ENCODE measurements at places on chromosomes 2 and 18.

- DNase-seq: peak; percentile 10
Measured at GRCh38 chr2:186059096-186059495, 320.5 kb downstream of the FSIP2 start.

- DNase-seq: no peak
Measured at GRCh38 chr2:174840436-174840835, 76.2 kb upstream of the CHRNA1 start.

GRCh38 chr18:66682855-66683322 lies 79.0 kb upstream of the CDH19 start:
- no peak for DNase-seq

GRCh38 chr2:216774620-216775019 lies 79.3 kb upstream of the IGFBP5 start:
- DNase-seq: peak; percentile 35

GRCh38 chr18:7878265-7879211 lies 311.4 kb downstream of the PTPRM start:
- peak; percentile 54 for DNase-seq

DNA sequence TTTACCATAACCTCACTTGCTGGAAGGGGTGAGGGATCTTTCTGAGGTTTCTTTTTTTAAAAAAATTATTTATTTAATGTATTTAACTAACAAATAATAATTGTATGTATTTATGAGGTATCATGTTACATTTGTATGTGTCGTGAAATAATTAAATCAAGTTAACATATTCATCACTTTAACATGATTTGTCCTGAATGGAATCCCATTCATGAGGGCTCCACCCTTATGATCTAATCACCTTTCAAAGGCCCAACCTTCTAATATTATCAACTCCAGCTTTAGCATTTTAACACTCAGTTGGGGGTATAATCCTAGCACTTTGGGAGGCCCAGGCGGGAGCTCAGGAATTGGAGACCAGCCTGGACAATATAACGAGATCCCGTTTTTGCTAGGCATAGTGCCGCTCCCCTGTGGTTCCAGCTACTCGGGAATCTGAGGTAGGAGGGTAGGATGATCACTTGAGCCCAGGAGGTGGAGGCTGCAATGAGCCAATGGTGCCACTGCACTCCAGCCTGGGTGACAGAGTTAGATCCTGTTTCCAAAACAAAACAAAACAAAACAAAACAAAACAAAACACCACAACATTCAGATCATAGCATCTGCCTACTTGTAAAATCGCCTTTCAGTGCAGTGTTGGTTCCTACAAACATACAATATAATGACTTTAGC lies 1.1 kb upstream of the TAF4B start:
- DNase-seq: no peak

- no peak for DNase-seq
Measured at GRCh38 chr2:50763776-50764175, 268.2 kb downstream of the NRXN1 start.

DNA sequence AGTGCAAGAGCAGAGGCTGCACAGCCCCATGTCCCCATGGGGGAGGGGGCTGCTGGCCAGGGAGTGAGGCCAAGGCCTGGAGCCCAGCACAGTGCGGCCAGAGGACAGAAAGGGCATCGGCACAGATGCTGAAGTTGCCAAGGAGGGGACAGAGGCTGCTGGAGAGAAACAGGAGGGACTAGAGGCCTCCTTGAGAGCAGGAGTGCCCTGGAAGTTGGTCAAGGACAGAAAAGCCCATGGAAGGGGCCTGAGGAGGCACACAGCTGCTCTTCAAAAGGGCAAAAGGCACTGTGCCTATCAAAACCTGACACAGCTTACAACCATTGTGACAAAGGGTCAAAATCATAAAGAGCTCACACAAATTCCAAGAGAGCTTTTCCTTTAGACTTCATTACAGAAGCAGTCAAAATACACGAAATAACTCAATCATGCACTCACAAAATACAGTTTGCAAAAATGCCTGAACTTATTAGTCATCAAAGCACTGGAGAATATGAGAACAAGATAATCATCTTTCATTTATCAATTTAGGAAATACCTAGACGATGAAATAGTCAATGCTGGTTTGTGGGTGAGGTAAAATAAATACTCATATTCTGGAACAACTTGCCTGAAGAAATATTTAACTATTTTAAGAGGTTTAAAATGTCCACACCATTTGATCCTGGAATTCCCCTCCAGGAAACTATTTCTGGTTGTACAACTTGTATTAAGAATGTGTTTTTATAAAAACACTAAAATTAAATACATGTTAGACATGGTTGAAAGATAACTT lies 79.6 kb downstream of the USP40 start:
- DNase-seq: peak; percentile 26

DNA sequence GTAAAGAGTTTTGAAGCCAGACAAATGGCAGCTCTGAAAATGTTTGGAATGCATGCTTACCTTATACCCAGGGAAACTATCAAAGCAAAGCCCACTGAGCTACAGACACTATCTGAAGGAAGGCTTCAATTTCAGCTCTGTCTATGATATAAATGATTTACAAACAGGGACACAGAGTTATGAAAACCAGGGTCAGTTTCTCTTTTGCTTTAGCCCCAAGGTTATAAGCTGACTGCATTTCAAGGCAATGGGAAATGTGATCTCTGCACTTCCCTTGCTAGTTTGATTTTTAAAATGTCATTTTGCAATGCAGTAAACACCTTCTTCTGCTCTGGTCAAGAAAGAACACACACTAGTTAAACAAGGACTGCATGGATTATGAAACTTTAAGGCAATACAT lies 65.2 kb upstream of the CCDC195 start:
- no peak for DNase-seq

GRCh38 chr2:37786854-37787253 lies 115.4 kb upstream of the CDC42EP3 start:
- no peak for DNase-seq

DNA sequence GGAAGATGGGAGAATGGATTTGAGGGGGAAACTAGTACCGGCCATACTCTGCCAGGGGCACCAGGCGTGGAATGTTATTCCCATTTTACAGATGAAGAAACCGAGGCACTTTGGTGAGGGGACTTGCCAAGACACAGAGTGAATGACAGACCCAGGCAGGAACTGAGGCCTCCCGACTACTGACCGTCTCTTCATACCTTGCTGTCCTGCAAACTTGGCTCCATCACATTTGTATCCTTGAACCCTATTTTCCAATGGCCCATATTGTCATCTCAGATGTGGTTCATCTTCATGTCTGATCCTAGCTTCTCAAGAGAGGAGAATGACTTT lies 6.2 kb upstream of the TFCP2L1 start:
- no peak for DNase-seq

GRCh38 chr18:58858591-58859468 lies 5.8 kb upstream of the ZNF532 start:
- no peak for DNase-seq

- DNase-seq: no peak
Measured at GRCh38 chr2:46642218-46642617, 162.9 kb downstream of the TMEM247 start.

GRCh38 chr2:37323781-37324535 lies 675 bp downstream of the PRKD3 start:
- peak; percentile 36 for DNase-seq

DNA sequence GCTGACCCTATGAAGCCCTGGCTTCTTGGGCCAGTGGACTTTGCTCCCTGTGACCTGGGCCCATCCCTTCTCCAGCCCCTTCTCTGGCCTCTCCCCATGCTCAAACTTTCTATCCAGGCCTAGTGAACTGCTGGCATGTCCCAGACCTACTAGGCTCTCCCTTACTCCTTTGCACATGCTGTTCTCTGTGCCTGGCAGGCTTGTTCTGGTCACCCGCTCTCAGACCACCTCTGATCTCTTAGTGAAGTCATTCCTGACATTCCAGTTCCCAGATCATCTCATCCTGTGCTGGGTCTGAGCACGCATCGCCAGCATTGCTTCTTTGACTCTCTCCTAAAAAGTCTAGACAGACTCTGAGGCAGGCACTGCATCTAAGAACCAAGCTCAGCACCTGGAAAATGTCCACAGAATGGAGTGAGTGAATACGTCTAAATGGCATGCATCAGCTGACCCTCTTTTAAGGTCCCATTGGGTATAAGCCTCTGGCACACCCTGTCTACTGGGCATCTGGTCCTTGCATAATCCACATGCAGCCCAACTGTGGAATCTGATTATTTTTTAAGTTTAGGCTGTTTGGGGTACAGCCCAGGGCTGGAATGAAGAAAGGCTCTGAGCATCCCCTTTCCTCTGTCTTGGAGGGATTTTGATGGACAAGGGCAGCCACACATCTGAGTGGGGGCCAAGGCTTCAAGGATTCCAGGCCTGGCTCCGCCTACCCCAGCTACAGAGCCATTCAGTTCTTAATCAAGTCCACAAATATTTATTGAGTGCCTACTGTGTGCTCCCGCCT lies 130.6 kb upstream of the HAAO start:
- no peak for DNase-seq

DNA sequence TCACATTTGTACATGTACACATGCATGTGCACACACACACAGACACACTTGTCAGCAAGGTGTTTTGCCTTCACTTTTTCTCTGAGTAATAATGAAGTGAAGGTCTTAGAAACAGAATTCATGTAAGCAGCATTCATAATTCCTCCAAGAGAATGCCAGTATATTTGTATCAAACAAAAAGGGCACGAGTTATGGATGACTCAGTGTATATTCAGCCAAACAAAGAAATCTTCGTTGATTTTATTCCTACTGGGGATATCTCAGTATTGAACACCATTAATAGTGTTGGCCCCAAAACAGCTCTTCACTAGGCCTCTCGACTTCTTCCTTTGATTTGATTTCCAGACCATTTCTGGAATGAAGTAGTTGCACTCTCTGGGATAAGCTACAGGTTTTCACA lies 125.3 kb downstream of the PIK3C3 start:
- DNase-seq: no peak

GRCh38 chr18:68662754-68663153 lies 52.2 kb downstream of the TMX3 start:
- no peak for DNase-seq

DNA sequence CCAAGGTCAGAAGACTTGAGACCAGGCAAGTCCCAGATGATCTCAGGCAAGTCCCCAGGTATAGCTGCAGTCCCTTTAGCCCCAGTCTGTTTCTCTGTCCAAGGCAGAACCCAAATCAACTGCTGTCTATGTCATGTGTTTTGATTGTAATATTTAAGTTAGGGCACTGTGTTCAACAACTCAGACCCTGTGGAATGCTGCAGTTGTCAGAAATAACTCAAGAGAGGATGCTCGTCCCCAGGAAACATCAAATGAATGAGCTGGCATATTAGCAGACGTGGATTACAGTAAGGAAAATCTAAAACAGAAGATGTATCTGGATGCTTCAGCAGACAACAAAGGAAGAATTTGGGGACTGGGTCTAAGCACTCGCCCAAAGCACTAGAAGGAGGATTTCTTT lies 70.1 kb downstream of the BCL11A start:
- DNase-seq: peak; percentile 92

- DNase-seq: peak; percentile 96
Measured at GRCh38 chr2:23757686-23758433, 169.1 kb downstream of the ATAD2B start.
